ENCODE measurements at places on chromosomes 4 and X. TPM values are rescaled to one million over a fixed set of nuclear protein-coding genes. Genes with fewer than 3 reads are reported as not detected.

DNA sequence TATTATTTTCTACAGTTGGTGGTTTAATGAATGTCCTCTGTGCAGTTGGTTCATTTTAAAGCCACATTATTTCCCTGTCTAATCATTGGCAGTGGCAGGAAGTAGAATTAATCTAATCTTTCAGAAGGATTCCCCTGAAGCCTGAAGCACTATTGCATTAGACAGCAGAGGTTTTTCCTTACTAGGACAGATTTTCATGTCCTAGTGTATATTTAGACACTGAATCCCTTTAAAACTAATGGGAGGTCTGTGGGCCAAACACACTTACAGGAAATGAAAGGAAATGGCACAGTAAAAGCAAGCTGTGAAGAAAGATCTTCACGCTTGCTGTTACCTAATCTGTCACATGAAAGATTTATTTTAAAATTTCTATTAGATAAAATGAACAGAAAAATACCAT is 165.2 kb downstream of the SLC39A8 start:
- no peak for DNase-seq

GRCh38 chr4:188903986-188904385 is 764.7 kb downstream of the TRIML1 start:
- no peak for DNase-seq

- DNase-seq: no peak
Observed at GRCh38 chr4:117491516-117491915, 406.1 kb upstream of the TRAM1L1 start.

DNA sequence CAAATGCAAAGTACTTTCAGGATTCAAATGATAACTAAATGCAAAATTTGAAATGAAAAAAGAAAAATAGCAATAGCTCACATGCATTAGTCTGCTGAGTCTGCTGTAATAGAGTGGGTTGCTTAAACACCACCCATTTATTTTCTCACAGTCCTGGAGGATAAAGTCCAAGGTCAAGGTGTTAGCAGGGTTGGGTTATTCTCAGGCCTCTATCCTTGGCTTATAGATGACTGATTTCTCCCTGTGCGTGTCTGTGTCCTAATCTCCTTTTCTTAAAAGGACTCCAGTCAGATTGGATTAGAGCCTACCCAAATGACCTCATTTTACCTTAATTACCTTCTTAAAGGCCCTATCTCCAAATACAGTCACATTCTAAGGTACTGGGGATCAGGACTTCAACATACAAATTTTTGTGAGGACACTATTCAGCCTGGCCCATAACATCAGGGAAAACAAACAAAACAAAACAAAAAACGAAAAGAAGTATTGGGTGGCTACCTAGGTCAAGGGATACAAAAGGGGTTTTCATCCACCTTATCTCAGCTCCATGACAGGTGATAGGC is 6.3 kb upstream of the TBL1X start:
- DNase-seq: no peak

DNA sequence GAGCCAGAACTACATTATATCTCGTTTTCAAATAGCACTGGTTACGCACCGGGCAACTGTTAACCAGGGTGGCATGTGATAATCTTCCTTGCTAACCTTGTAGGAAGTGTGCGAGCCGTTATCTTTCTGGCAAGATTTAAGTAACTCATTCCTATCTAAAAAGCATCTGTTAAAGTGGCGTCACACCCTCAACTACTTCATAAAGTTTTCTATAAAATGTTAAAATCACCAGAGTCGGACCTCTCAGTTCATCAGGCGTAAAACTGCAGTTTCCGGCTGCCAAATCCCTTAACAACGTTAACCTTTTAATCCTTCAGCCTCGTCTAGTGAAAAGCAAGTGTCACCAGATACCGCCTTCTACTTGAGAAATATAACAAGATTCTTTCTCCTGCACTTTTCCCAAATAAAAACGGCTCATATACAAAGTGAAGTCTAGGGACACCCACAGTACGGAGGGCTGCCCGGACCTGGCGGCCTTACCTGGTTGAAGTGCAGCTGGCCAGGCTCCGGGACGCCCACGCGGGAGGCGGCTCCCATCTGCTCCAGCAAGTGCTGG is 1.2 kb downstream of the SLC39A8 start:
- DNase-seq: peak; percentile 31

- no peak for DNase-seq
Observed at GRCh38 chr4:118270492-118270891, 82.3 kb downstream of the PRSS12 start.

Gene UNC5C
- total RNA-seq: 11.0 TPM

Gene BRS3
- 0.28 TPM for total RNA-seq

Gene FAM90A26
- not detected for total RNA-seq

Gene NLRP2B
- total RNA-seq: not detected
